ENCODE measurements at places on chromosomes 5 and 9.

GRCh38 chr5:126497506-126497905 lies 74.3 kb downstream of the GRAMD2B start:
- DNase-seq = no peak

GRCh38 chr9:89427621-89428221 lies 70.2 kb downstream of the SEMA4D start:
- DNase-seq = no peak

- no peak for DNase-seq
Measured at GRCh38 chr5:171492781-171493180, 73.3 kb downstream of the FGF18 start.

DNA sequence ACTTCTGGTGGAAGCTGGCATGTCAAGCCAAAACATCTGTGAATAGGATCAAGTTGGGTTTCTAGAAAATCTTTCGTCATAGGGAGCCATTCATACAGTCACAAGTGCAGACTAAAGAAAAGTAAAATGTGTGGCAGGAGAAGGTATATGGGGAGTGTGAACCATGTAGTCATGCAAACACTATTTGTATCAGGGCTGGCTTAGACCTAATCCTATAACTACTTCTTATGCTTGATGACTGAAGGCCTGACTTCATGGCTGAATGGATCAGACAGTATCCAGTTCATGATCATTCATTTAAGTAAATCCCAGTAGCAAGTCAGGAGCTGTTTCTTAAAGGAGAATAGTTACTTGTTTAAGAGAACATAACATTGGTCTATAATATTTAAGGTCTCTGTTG lies 63.8 kb upstream of the DAPK1 start:
- no peak for DNase-seq

DNA sequence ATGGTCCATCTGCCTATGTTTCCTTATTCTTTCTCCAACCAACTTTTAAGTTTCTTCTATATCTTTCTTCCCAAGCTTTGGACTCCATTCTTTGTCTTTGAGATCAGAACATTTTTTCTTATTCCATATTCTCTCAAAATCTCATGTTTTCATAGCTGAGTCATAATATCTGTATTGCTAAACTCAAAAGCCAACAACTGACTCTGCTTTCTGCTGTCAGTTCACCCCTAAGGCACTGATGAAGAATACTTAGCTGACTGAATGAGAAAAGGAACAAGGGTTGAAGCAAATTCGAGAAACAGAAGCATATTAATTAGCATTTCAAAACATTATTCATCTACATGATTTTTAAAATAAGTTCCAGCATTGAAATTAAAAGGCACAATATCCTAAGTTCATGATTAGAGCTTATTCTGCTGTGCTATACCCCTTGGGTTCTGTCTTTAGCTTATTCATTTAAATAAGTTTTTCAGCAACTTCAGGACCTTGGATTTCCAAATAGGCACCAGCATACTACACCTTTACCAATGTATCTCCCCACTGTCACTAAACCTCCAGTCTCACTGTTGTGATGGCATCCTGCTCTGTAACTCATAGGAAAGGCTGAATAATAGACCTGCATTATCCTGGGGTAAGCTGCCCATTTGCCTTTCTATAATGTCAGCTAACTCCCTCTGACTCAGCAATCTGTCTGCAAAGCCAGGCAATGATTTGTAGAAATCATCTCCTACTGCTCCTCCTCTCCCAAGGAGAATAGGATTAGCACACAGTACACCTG lies 49.9 kb upstream of the C5orf46 start:
- no peak for DNase-seq

DNA sequence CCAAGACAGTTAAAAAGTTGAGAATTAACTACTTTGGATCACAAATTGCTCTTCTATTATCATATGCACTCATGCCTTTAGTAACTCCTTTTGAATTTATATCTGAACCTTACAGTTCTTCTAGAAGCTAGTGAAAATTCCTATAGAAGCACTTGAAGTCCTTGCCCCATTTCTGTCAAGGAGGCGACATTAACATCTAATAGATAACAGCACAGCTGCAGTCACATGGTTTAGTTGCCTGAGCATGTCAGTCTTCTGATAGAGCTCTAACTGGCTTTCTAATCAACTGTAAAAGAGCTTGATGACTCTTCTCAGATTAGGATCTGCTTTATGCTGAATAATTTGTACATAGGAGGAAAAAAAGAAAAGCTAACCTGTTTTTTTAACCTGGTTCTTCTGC lies 9.0 kb downstream of the RFESD start:
- DNase-seq = no peak

Data from vagina (tissue), 2 donors.